ENCODE measurements at places on chromosomes 6 and 20.
A peak's percentile ranks its signal among the peaks of the same experiment; 100 is the strongest.

DNA sequence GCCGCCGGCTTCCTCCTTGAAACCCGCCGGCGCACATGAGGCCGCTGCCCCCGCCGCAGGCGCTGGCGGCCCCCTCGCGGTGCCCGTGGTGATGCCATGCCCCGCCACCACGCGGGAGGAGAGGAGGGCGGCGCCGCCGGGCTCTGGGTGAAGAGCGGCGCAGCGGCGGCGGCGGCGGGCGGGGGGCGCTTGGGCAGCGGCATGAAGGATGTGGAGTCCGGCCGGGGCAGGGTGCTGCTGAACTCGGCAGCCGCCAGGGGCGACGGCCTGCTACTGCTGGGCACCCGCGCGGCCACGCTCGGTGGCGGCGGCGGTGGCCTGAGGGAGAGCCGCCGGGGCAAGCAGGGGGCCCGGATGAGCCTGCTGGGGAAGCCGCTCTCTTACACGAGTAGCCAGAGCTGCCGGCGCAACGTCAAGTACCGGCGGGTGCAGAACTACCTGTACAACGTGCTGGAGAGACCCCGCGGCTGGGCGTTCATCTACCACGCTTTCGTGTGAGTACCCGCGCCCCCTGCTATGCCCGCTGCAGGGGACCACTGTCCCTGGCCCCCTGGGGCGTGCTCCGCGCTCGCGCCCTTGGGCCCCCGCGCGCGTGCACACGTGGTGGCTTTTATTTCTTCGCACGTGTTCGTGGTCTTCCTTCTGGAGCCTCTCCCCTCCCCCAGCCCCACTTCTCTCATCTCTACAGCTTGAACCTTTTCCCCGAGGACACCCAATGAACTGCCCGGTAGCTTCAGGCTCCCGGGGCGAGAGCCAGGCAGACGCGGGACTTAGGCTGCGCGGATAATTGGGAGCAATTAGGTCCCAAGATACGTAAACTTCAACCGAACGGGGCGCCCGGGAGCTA, 453 bp downstream of the KCNQ5 start:
- DNase-seq = no peak

- DNase-seq = no peak
These were observed 52.9 kb downstream of the FAM83B start for GRCh38 chr6:54899442-54899841.

DNA sequence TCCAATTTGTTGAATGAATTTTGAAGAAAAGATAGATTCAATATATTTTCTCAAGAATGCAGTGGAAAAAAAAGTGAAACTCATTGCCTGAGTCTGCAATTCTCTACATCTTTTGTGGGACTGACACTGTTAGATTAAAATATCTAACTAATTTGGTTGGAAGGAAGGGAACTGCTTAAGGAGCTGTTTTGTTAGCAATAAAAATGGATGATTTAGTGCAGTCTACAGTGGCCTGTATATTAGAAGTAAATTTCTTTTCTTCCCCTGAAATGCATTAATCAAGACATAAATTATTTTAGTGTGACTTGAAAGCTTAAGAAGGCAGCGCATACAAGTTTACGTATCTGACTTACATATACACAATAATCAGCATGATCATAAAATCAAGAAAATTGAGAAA, 1332.6 kb downstream of the EPHA7 start:
- DNase-seq = no peak

DNA sequence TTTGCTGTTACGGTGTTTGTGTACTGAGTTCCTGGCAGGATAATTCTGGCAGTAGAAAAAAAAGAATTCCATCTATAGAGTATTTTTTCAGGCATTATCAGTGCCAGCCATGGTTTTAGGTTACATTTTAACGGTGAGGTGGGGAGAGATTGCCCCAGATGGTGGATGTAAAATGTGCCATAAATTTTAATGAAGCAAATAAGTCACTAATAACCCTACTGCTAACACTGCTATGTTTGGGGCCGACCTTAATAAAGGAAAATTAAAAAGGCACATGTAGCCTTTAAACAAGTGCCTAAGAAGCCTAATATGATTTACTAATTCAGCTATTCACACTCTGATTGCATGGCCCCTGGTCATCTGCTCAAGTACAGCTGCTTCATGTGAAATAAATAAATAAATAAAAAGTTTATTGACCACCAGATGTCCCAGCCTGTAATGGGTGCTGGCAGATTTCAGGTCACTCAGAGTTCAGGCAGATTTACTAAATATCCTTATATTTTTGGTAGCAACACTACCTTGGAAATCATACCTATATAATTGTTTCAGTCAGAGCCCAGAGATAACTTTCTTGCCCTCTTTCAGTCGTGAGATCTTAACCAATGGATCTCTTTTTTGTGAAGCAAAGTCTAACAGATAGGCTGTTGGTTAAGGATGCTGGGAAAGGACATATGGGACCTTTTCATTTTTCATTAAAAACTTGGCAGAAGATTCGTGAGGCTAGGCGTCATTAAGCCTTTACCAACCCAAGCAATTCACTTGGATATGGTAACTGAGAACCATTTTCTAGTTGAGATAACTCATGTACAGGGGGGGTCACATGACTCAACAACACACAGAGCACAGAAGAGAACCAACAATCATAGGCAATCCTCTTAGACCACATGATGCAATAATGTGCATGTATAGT, 495.0 kb upstream of the NRSN1 start:
- DNase-seq = no peak

- no peak for DNase-seq
These were observed 28.6 kb downstream of the GNAS-AS1 start for GRCh38 chr20:58822149-58822548.

DNA sequence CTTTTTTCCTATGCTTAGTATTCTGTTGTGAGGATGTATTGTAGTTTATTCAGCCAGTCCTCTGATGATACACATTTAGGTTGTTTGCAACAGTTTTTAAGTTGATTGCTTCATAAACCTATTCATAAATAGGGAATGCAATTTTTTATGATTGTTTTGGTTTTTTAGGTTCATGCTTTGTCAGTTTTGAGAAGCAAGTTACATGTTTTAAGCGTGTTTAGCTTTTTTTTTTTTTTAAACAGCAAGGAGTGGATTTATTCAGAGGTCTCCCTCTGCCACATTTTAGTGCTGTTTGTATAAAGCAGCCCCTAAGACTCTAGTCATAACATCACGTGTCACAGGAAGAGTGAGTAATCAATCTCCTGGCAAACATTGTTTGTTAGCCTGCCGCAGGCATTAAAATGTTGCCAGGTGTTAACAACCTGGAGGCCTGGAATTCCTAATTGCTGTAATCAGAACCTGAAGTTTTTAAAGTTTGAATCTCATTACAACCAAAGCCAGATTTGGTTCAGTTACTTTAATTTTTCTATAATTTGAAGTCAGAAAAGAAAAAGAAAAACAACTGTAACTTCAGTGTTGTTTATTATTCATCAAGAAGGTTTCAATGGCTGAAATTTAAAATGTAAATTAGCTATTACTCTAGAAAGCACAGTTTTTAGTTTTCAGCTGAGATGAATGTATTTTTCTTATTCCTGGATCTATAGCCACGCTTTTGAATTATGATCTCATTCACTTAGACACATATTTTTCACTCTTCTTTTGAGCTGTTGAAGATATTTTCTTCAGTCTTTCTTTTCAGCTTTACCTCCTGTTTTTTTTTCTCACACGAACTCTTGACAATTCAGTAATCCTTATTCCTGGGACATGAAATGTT, 59.2 kb downstream of the KCNS1 start:
- DNase-seq = peak; percentile 65

- no peak for DNase-seq
These were observed 46.4 kb downstream of the TAF4 start for GRCh38 chr20:62019144-62019805.

DNA sequence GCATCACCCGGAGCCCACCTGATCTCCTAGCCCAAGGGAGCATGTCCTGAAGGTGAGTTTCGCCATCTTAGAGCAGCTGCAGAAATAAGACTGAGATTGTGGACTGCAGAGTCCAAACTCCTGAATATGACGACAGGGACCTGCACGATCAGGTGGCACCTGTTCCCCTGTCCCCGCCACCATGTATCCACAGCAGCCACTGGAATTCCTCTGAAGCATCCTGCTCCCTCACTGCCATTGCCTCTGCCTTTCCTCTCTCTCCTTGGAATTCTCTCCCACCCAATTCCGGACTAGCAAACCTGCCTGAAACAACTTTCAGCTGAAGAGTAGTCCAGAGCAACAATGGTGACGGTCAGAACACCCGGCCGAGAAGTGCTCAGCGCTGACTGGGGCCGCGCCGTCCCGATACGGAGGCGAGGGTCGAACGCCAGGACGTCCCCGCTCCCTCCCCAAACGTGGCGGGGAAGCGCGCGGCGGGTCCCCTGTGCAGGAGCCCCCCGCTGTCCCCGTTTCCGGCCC, 694 bp upstream of the FAM120B start:
- no peak for DNase-seq

- DNase-seq = no peak
These were observed 4.6 kb upstream of the SOX18 start for GRCh38 chr20:64053841-64054661.

- DNase-seq = no peak
These were observed 19.9 kb downstream of the PSMG4 start for GRCh38 chr6:3278691-3279090.

GRCh38 chr20:41587523-41587922, 30.7 kb downstream of the CHD6 start:
- no peak for DNase-seq

GRCh38 chr6:108321253-108321747, 26.4 kb downstream of the AFG1L start:
- no peak for DNase-seq

DNA sequence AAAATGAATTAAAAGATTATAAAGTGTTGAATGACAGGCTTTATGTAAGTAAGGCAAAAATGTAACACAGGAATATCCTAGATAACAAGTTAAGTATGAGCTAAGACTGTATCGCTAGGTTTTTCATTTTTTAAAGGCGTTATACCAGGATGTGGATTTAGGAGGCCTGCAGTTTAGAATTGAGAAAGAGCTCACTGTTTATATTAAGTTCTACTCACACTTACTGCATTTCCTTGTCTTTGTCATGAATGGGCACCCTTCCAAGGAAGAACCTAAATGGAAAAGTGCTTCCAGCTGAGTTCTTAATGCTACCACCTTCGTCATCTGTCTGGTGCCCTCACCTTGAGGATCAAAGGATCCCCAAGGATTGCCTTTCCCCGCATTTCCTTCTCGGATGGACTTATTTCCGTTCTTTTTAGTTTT, 148.7 kb downstream of the SOX4 start:
- DNase-seq = no peak

GRCh38 chr6:150417899-150418826, 49.4 kb downstream of the IYD start:
- peak; percentile 67 for DNase-seq

DNA sequence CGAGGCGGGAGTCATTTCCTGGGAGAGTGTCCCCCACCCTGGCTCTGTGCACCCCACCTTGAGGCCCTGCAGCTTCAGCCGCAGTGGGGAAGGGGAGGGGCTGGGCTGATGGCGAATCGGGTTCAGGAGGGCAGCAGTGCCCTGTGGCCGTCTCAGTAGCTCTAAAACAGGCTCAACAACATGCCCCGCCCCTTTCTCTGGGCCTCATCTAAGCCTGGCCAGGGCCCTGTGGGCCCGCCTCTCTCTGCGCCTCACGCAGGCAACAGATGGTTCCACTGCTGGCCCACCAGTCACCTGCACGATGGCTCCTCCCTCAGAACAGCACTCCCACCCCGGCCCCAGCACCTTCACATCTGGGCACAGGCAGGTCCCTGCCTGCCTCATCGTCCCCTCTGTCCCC, 30.2 kb downstream of the CHRNA4 start:
- DNase-seq = no peak

- no peak for DNase-seq
These were observed 1.4 kb downstream of the PHF20 start for GRCh38 chr20:35773154-35773751.

DNA sequence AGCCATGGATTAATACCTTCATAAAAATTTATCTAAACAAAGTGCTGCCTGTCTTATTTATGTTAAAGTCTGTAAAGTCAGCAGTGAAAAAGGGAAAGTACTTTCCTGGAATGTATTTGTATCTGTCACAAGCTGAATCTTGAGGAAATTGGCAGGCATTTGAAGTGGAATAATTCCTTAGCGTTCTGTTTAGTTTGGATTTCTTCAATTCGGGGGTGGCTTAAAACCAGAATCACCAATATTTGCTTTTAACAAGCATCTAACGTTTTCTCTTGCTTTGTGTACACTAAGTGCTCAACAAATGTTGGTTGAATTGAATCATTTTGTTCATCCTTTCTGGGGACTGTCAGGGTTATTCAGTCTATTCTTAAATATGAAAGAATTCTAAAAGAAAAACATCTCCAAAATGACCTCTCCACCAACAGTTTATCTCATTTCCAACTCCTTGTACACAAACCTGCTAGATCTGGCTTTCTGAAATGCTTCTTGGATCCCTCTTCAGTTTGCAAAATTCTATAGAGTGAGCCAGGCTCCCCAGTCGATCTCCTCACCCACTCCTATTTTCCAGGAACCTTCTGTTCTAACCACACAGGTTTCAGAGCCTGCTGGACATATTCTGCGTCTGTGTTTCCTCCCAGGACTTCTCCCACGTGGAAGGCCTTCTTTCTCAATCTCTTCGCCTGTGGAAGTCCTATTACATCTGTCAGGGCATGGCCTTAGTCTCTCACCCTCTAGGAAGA, 2.0 kb upstream of the NPEPL1 start:
- DNase-seq = no peak

GRCh38 chr6:160457823-160458222, 109.6 kb downstream of the SLC22A3 start:
- DNase-seq = no peak

- no peak for DNase-seq
These were observed 69.1 kb upstream of the SAMHD1 start for GRCh38 chr20:37020636-37021035.

- no peak for DNase-seq
These were observed 243.1 kb downstream of the PKHD1 start for GRCh38 chr6:51844336-51844735.

GRCh38 chr6:135180542-135181332, at the start of gene MYB:
Gene MYB, plus strand, starts transcription at chr6:135181308. Its CDS starts 206 bp downstream, at chr6:135181514.
- no peak for DNase-seq

DNA sequence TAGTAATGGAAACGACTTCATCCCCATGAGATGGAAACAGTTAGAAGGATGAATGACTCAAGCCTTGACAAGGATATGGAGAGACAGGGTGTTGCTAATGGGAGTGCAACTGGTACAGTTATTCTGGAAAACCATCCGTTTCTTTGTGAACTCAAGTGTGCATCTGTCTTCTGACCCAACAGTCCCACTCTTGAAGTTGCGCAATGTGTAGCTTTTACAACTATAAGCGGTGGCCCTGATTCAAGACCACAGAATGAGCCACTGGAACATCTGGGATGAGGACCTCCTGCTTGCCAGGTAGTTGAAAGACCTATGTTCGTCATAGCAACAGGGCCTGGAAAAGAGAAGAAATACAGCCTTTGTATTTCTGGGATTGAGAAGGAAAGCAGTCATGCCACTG, 115.8 kb upstream of the GMDS start:
- no peak for DNase-seq
